Activated CD4-positive, alpha-beta T cell treated with anti-CD3 and anti-CD28 coated beads, Interleukin-2, amount 10 ng/mL, durations not matched to agents 7 days and 5 days (primary cell): ENCODE measurements at places on chromosomes 16 and 17. TPM values are rescaled to one million over a fixed set of nuclear protein-coding genes. Genes with fewer than 3 reads are reported as not detected.

GRCh38 chr16:20859699-20860098, 40.5 kb downstream of the DCUN1D3 start:
- H3K27ac ChIP-seq: no peak overlapping the region
- H3K36me3 ChIP-seq: peaks cover 24% of the 10 kb centered on the region
- no peaks in the 10 kb centered on the region for H3K27me3 ChIP-seq
- H3K4me3 ChIP-seq: no peak overlapping the region
- no peak for DNase-seq

- H3K4me3 ChIP-seq: no peak overlapping the region
- peaks cover 4% of the 10 kb centered on the region for H3K4me1 ChIP-seq
- H3K27ac ChIP-seq: no peak overlapping the region
- peaks cover 1% of the 10 kb centered on the region for H3K27me3 ChIP-seq
- no peak for DNase-seq
- H3K36me3 ChIP-seq: peaks cover 5% of the 10 kb centered on the region
Observed at GRCh38 chr16:56689171-56689570, 6.9 kb downstream of the MT1X start.

- no peak overlapping the region for H3K27ac ChIP-seq
- no peak for DNase-seq
- H3K27me3 ChIP-seq: no peaks in the 10 kb centered on the region
- H3K4me3 ChIP-seq: no peak overlapping the region
- no peaks in the 10 kb centered on the region for H3K4me1 ChIP-seq
Observed at GRCh38 chr16:51508490-51509212, 357.6 kb upstream of the SALL1 start.

- H3K4me1 ChIP-seq: no peaks in the 10 kb centered on the region
- no peak overlapping the region for H3K4me3 ChIP-seq
- no peak for DNase-seq
- H3K27ac ChIP-seq: no peak overlapping the region
Observed at GRCh38 chr17:74186498-74186897, 17.0 kb upstream of the RPL38 start.

GRCh38 chr16:85935974-85936760, 37.2 kb downstream of the IRF8 start:
- peaks cover 33% of the 10 kb centered on the region for H3K4me1 ChIP-seq
- H3K4me3 ChIP-seq: peak overlapping the region; percentile 65
- peak overlapping the region; percentile 94 for H3K27ac ChIP-seq
- peaks cover 2% of the 10 kb centered on the region for H3K36me3 ChIP-seq
- no peaks in the 10 kb centered on the region for H3K27me3 ChIP-seq
- peak; percentile 76 for DNase-seq

GRCh38 chr17:33435721-33436301, 142.7 kb upstream of the ASIC2 start:
- no peaks in the 10 kb centered on the region for H3K27me3 ChIP-seq
- DNase-seq: no peak
- H3K4me1 ChIP-seq: no peaks in the 10 kb centered on the region
- no peak overlapping the region for H3K4me3 ChIP-seq
- H3K36me3 ChIP-seq: no peaks in the 10 kb centered on the region
- no peak overlapping the region for H3K27ac ChIP-seq

- peak overlapping the region; percentile 25 for H3K27ac ChIP-seq
- no peak overlapping the region for H3K4me3 ChIP-seq
- peaks cover 9% of the 10 kb centered on the region for H3K36me3 ChIP-seq
- DNase-seq: no peak
Observed at GRCh38 chr17:9218064-9218635, 196.8 kb downstream of the NTN1 start.

GRCh38 chr16:10978871-10979446, 34.6 kb downstream of the CLEC16A start:
- H3K4me3 ChIP-seq: no peak overlapping the region
- H3K36me3 ChIP-seq: peaks cover 54% of the 10 kb centered on the region
- H3K4me1 ChIP-seq: peaks cover 88% of the 10 kb centered on the region

DNA sequence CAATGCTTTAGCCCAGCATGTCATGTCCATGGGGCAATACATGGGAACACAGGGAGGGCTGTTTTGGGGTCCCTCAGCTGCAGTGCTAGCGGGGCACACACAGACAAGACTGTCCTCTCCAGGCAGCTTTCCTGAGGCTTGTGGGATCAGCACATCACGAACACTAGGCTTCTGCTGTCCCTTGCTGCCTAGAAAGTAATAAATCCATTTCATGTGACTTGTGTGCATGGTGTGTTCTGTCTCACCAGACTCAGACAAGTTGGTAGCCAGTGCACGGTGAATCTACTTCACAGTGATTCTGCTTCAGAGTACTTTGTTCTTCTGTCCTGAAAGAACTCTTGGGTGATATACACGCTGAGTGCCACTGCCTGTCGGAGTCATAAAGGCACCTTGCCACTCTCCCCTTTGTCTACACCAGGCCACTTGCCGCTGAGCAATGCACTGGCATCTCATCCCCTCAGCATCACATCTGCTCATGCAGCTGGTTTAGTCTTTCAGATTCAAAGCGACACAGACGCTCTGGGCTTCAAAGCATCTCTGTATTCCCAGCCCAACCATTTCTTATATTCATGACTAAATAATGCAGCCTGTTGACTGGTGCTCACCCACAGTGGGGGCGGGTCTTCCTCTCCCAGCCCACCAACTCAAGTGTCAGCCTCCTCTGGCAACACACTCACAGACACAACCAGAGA, 95.2 kb upstream of the COX10 start:
- H3K27me3 ChIP-seq: no peaks in the 10 kb centered on the region
- no peak overlapping the region for H3K27ac ChIP-seq
- H3K4me1 ChIP-seq: peaks cover 4% of the 10 kb centered on the region
- DNase-seq: no peak
- peaks cover 4% of the 10 kb centered on the region for H3K36me3 ChIP-seq

DNA sequence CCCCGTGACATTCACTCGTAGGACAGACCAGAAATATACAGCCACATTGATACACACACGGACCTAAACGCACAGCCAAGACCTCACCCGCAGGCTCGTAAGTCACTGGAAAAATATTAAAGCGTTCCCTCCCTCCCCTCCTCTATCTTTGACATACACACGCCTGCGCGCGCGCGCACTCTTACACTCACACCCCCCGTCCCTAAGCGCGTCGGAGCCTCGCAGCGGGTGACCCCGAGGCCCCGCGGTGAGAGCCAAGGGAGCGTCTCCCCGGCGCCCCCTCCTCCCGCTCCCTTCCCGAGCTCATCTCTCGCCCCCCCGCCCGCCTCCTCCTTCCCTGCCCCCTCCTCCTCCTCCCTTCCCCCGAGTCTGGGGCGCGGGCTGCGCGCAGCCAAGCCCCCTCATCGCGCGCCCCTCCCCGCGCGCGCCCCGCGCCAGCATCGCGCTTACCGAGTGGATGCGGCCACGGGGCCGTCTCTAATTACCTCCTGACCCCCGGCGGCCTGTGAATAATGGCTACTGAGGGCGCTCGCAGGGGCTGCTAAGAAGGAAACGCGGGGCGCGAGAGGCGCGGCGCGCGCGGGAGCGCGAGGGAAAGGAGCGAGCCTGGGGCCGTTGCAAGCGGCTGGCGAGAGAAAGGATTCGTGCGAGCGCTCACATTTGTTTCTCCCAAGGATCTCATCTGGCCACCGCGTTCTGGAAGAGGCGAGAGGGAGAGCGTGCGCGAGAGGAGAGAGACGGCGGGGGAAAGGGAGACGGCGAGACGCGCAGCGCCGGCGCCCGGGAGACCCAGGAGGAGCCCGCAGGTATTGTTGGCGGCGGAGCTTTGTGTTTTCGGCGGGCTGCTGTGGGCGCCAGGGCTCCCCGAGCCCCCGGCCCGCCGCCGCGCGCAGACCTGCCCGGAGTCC, 42.4 kb downstream of the RAI1 start:
- H3K27ac ChIP-seq: peak overlapping the region; percentile 63
- peak overlapping the region; percentile 75 for H3K4me3 ChIP-seq
- DNase-seq: peak; percentile 20
- peaks cover 48% of the 10 kb centered on the region for H3K27me3 ChIP-seq
- peaks cover 32% of the 10 kb centered on the region for H3K4me1 ChIP-seq

DNA sequence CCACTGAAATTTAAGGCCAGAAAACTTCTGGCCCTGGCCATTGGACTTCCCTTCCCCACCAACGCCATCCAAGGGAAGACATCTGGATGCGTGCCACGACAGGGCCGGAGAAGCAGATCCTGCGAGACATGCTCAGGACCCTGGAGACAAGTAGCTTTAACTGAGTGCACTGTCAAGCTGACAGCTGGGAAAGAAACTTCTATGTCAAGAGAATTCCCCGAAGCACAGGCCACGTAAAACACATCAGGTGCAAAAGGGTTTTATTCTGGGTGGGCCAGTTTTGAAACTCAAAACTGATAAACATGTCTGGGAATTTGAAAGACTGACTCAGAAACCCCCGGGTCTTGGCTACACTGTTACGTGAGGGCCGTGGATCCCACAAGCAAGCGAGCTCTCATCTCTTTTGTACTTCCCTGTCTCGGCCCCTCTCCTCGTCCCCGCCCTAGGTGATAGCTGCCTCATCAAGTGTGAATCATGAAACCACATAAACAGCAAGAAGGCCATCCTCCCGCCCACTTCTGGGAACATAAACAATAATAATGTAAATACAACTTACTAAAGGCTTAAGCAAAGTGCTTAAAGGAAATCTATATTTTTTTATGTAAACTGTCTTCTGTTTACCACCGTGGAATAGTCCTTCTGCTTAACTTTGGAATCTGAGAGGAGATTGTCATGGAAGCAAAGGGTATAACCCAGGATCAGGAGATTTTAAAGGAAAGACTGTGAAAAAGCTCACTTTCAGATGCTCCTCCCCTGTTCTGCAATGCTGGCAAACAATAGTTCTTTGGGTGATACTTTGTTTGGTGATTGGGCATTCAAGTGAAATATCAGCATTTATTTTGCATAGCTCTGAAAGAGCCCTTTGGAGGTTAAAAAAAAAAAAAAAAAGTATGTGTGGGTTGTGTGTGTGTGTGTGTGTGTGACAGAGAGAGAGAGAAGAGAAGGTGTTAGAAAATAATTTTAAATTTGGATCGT, 406.0 kb upstream of the MAF start:
- no peaks in the 10 kb centered on the region for H3K27me3 ChIP-seq
- H3K4me3 ChIP-seq: no peak overlapping the region
- H3K27ac ChIP-seq: no peak overlapping the region
- no peaks in the 10 kb centered on the region for H3K4me1 ChIP-seq
- no peak for DNase-seq

Gene PRSS53
- total RNA-seq: 5.7 TPM

Gene MPP3
- not detected for total RNA-seq

Gene CCDC154
- total RNA-seq: 2.7 TPM

Gene HBA2
- 0.40 TPM for total RNA-seq

Gene KREMEN2
- not detected for total RNA-seq
